ENCODE measurements at places on chromosomes 3 and 15.
A peak's percentile ranks its signal among the peaks of the same experiment; 100 is the strongest.

DNA sequence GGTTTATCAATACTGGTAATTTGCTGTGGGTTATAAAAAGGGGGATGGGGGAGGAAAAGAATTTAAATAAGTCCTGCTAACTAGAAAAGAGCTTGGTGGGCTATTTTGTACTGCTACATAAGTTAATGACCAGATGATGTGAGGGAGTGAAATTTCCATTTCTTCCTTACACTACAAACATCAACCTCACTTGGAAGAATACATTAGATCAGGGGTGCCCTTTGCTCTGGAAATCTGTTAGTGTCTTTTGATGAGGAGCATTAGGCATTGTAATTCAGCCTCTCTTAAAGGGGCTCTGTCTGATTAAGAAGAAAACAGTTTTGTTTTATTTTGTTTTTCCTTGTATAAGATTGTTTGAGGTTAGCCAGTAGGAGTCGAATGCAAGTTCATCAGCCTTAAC, 576.4 kb upstream of the TBL1XR1 start:
- no peaks in the 10 kb centered on the region for H3K27me3 ChIP-seq
- no peaks in the 10 kb centered on the region for H3K4me1 ChIP-seq
- H3K36me3 ChIP-seq, result no peaks in the 10 kb centered on the region
- no peak for DNase-seq

DNA sequence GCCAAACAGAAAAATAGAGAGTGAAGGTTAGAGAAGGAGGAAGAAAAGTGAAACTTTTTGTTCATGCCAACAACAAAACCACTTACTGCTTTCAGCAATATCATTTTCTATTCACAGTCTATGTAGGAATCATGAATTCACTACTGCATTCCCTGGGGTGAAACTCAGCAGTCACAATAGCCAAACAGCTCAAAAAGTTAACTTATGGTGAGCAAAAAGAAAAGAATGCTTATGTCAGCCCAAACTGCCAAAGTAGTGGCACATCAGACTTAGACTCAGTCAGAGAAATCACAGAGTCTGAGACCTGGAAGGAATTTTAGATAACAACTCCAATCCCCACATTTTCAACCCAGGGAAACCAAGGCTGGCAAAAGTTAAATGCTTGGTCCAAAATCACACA, 238.7 kb upstream of the TMCO5A start:
- no peak overlapping the region for H3K27ac ChIP-seq
- H3K27me3 ChIP-seq, result no peaks in the 10 kb centered on the region
- DNase-seq, result no peak

DNA sequence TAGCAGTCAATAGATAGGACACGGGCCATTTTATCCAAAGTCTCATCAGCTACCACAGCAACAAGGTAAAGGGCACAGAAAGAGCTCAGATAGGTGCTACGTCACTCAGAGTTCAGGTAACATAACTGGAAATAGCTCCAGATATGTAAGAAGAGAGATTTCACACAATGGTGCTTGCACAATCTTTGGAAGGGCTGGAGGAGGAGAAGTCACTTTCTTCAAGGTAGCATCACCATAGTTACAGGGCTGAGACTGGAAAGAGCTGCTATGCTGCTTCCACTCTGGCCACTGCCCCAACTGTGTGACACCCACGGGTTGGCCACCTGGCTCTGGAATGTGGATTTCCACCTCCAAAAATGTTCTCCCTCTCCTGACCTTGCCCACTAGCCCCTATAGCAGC, 448.8 kb upstream of the THBS1 start:
- H3K27ac ChIP-seq, result no peak overlapping the region
- H3K4me1 ChIP-seq, result peaks cover 4% of the 10 kb centered on the region
- H3K27me3 ChIP-seq, result no peaks in the 10 kb centered on the region
- no peak overlapping the region for H3K4me3 ChIP-seq

DNA sequence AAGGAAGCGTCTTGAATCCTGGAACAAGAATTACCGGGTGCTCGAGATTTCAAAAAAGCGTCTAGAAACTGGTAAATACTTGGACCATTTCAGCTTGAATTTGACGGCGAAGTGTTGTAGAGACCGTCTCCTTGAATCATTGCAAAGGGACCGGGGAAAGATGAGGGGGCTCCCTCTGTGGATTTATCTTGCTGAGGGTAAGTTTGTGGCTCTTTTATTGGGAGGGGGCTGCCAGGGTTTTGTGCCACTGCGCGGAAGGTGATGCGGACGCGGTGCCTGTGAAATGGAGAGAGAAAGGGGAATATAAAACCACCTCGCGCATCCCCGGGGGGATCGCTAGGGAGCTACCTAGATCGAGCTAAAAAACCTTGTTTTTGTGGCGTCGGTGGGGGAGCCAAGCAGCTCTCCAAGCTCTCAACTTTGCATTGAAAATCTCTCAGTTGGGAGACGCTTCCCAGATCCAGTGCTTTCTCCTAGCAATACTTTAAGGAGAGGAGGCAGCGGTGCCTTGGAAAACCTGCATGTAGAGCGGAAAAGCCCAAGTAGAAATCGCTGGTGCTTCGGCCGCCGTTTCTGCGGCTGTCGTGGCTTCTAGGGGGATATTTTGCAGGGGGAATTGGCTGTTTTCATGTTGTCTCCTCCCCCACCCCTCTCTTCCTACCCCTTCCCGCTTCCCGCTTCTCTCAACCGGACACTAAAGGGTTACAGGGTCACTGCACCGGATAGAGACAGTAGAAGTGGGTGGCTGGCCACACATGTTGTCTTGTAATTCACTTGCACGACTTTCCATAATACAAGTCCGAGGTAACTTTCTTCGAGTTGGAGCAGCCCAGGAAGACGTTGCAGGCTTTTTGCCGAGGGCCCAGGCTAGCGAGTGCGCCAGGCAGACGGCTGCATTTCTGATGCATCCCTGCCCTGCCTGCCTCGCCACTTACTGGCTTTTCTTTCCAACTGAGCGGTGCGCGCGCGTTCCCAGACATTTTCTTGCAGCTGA, 187.6 kb downstream of the NLGN1 start:
- peak overlapping the region; percentile 94 for H3K4me3 ChIP-seq
- peak; percentile 71 for DNase-seq
- H3K27me3 ChIP-seq, result no peaks in the 10 kb centered on the region
- H3K27ac ChIP-seq, result peak overlapping the region; percentile 29
- no peaks in the 10 kb centered on the region for H3K36me3 ChIP-seq

DNA sequence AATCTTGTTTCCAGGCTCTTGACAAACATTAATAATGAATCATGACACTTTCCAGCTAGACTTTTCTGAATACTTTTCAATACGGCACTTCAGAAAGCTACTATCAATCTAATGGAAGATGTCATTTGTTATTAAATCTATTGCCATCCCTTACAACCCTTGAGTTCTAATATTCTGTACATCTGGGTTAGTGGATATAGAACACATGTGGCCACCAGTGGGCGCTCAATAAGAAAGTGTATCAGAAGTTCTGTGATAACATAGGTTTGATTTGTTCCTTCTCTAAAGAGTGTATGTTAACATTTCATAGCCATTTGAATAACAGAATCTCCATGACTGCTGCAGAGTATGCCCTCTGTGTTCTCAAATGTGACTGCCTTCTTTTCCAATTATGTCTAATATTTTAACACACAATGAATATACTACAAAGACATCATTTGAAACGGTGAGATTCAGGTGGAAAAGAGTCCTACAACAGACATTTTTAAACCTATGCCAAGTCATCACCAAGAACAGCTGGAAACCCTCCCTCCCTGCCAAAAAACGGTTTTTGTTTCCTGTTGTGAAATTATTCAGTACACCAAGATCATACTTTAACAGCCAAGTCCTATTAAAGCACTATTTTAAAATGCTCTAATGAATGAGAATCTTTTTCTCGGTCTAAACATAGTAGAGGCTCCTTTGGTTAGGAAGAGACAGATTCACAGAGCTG, 22.2 kb downstream of the ALDH1A2 start:
- no peak for DNase-seq
- no peaks in the 10 kb centered on the region for H3K27me3 ChIP-seq
- H3K27ac ChIP-seq, result no peak overlapping the region
- no peak overlapping the region for H3K4me3 ChIP-seq
- H3K4me1 ChIP-seq, result no peaks in the 10 kb centered on the region

DNA sequence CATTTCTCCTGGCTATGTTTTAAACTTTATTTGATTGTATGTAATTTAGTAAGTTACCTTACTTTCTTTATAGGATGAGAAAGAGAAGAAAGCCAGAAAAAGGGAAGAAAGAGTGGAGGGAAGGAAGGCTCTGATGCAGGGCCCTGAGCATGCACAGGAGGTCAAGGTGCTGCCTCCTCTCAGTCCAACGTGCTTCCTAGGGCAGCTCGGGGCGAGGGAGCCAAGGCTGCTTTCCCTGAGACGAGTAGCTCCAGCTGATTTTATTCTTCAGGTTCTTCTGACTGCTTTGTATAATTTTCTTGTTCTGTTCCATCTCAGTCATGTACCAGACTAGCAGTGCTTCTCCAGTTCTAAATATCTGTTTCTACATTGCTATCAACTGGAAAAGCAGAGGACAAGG, 3.4 kb downstream of the CORO2B start:
- H3K4me1 ChIP-seq, result no peaks in the 10 kb centered on the region
- H3K27ac ChIP-seq, result no peak overlapping the region
- no peaks in the 10 kb centered on the region for H3K27me3 ChIP-seq
- DNase-seq, result no peak
- H3K4me3 ChIP-seq, result no peak overlapping the region
- H3K36me3 ChIP-seq, result no peaks in the 10 kb centered on the region

DNA sequence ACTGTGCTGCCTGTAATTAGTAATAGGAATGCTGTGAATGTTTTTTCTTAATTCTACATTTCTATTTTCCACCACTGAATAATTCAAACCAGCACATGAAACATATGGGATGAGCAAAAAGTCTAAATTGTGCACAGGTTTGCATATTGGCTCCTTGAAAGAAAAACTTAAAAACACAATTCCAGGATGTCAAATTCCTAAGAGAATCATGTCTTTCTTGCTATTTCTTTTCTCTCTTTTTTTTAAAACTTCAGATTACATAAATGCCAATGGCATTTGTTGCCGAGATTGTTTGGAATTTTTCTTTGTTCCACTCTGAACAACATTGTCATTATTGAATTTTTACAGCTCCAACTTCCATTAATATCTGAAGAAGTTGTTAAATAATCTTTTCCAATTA, 60.8 kb downstream of the VGLL3 start:
- H3K4me3 ChIP-seq, result no peak overlapping the region
- H3K4me1 ChIP-seq, result no peaks in the 10 kb centered on the region
- no peaks in the 10 kb centered on the region for H3K36me3 ChIP-seq
- no peak overlapping the region for H3K27ac ChIP-seq

DNA sequence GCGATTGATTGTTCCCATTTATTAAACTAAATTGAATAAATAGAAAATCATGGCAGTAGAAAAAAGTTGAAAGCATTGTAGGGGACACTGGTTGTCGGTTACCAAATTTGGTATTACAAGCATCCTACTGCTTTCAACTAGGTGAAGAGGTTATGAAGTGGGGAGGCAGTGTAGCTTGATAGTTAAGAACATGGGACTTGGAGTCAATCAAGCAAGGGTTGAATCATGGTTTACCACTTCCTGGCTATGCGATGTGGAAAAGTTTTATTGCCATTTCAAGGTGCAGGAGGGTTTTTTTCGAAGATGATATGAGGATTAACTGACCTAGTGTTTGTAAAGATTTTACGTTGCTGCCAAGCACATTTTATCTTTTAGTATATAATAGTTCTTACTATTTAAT, 318.2 kb upstream of the KCNH8 start:
- H3K4me1 ChIP-seq, result no peaks in the 10 kb centered on the region
- no peak overlapping the region for H3K4me3 ChIP-seq
- H3K27ac ChIP-seq, result no peak overlapping the region
- DNase-seq, result no peak
- no peaks in the 10 kb centered on the region for H3K27me3 ChIP-seq

- H3K27ac ChIP-seq, result no peak overlapping the region
- H3K4me1 ChIP-seq, result peaks cover 4% of the 10 kb centered on the region
- no peaks in the 10 kb centered on the region for H3K27me3 ChIP-seq
- H3K36me3 ChIP-seq, result no peaks in the 10 kb centered on the region
- no peak for DNase-seq
- no peak overlapping the region for H3K4me3 ChIP-seq
Measured at GRCh38 chr3:192303235-192303634, 424.1 kb downstream of the FGF12 start.

DNA sequence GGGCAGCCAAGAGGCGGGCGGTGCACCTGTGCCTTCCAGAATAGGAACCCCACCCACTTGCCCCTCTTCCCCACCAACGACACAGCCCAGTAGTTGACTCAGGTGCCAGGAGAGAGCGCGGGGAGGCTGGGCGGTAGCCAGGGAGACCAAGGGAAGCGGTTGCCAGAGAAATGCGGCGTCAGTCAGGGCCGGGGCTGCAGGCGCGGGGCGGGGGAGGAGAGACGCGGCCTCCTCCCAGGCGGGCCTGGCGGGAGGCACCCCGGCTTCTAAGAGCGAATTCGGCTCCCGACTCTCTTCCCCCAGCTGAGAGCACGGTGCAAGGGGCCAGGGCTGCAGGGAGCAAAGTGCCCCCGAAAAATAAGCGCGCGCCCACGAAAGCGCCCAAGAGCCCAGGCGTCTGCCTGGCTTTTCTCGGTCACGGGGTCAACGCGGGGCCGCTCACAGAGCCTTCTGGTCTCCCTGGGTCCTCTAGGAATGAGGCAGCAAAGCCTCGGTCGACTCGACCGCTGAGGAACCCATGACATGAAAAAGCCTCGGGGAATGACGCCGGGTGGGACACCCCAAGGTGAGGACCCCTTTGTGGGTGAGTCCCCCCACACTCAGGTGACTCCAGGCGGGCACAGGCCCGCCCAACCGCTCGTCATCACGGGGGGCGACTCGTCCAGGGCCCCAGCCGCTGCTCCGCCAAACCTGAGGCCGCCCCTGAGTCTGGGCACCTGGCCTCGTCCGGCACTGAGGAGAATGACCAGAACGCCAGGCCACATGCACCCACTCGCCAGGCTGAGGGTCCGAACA, 716 bp downstream of the CPEB1 start:
- DNase-seq, result peak; percentile 76
- H3K36me3 ChIP-seq, result no peaks in the 10 kb centered on the region
- peak overlapping the region; percentile 75 for H3K4me3 ChIP-seq
- H3K27me3 ChIP-seq, result peaks cover 23% of the 10 kb centered on the region

- no peaks in the 10 kb centered on the region for H3K27me3 ChIP-seq
- H3K27ac ChIP-seq, result no peak overlapping the region
- no peaks in the 10 kb centered on the region for H3K4me1 ChIP-seq
- no peaks in the 10 kb centered on the region for H3K36me3 ChIP-seq
- DNase-seq, result no peak
Measured at GRCh38 chr3:195580744-195581443, 2.8 kb downstream of the APOD start.

GRCh38 chr3:129467932-129468331, 27.9 kb downstream of the IFT122 start:
- H3K4me1 ChIP-seq, result no peaks in the 10 kb centered on the region
- H3K36me3 ChIP-seq, result peaks cover 10% of the 10 kb centered on the region
- H3K27ac ChIP-seq, result no peak overlapping the region
- no peak for DNase-seq
- no peaks in the 10 kb centered on the region for H3K27me3 ChIP-seq

DNA sequence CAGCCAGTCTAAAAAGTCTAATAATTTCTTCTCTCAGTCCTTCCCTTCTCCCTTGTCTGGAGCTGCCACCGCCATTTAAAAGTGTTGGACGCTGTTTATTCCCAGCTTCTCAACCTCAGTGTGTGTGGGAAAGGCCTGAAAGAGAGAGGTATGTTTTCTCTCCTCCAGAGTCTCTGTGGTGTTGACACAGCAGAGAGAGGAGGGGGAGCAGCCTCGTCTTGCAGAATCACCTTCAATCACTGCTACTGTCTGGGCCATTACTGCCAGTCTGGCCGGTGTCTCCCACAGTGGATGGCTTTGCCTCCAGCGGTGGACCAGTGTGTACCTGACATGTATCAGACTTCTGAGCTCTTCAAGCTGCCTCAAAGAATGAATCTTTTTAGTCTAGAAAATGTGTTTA, 101.4 kb upstream of the TRIM42 start:
- no peak for DNase-seq
- no peaks in the 10 kb centered on the region for H3K4me1 ChIP-seq
- no peak overlapping the region for H3K27ac ChIP-seq
- H3K27me3 ChIP-seq, result no peaks in the 10 kb centered on the region
- H3K4me3 ChIP-seq, result no peak overlapping the region
